ENCODE measurements at places on chromosomes 1 and 21.

DNA sequence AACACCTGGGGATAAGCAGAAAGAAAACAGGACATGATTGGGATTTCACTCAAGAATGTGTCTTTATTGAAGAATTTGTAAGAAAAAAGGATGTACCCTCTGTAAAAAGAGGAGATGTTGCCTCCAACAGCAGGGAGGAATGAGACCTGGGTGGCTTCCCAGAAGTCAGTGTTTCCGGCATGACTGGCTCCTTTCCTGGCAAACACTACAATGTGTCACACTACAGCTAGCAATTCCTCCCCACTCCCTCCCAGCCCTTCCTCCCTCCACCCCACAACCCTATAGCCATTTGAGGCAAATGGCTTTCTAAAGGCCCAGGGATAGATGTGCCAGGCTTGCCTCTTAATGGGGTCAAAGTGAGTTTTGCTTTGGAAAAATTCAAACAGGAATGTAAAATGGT, 11.5 kb upstream of the COL8A2 start:
- peaks cover 7% of the 10 kb centered on the region for H3K36me3 ChIP-seq
- DNase-seq = no peak
- H3K27me3 ChIP-seq = no peaks in the 10 kb centered on the region
- peak overlapping the region; percentile 41 for H3K27ac ChIP-seq

DNA sequence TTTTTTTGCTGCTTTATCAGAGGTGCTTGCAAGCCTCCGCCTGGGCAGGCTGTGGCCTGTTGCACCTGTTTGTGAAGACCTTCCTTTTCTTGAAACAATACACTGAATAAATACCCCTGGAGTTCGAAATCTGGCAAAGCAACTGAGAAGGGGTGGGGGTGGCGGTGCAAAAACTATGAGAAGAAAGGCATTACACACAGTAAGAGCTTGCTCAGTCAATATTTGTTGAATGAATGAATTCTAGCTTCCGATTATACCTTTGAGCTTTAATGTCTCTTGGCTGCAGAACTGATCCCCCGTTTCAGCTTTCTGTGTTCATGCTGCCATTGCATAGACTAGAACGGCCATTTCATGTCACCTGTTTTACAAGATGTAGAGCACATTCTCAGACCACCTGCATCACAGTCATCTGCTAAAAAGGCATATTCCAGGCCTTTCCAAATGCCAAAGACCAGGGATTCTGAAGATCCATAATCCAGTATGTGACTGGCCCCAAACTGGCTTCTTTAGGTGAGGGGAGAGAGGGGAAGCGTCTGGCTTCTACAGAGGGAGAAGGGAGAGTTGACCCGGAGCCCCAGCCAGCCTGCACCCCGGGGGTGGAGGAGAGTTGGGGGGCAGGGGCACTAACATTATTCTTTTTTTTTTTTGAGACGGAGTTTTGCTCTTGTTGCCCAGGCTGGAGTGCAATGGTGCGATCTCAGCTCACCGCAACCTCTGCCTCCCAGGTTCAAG, 111.5 kb downstream of the ETS2 start:
- H3K27me3 ChIP-seq = peaks cover 12% of the 10 kb centered on the region
- H3K4me3 ChIP-seq = no peak overlapping the region
- H3K36me3 ChIP-seq = no peaks in the 10 kb centered on the region
- DNase-seq = no peak
- H3K27ac ChIP-seq = no peak overlapping the region

GRCh38 chr1:99531578-99532275, 114.2 kb upstream of the PALMD start:
- H3K36me3 ChIP-seq = no peaks in the 10 kb centered on the region
- H3K4me1 ChIP-seq = no peaks in the 10 kb centered on the region
- no peak overlapping the region for H3K27ac ChIP-seq

GRCh38 chr1:24683713-24684162, 40.6 kb downstream of the SRRM1 start:
- H3K36me3 ChIP-seq = no peaks in the 10 kb centered on the region
- DNase-seq = no peak
- H3K27me3 ChIP-seq = no peaks in the 10 kb centered on the region

GRCh38 chr21:14850394-14850793, 214.4 kb downstream of the NRIP1 start:
- no peak overlapping the region for H3K27ac ChIP-seq
- peaks cover 1% of the 10 kb centered on the region for H3K36me3 ChIP-seq
- DNase-seq = no peak
- H3K27me3 ChIP-seq = no peaks in the 10 kb centered on the region
- H3K4me3 ChIP-seq = no peak overlapping the region

GRCh38 chr1:20265250-20265649, 25.4 kb upstream of the VWA5B1 start:
- H3K4me1 ChIP-seq = no peaks in the 10 kb centered on the region
- H3K4me3 ChIP-seq = no peak overlapping the region
- H3K36me3 ChIP-seq = no peaks in the 10 kb centered on the region
- DNase-seq = no peak
- H3K27ac ChIP-seq = no peak overlapping the region
- peaks cover 7% of the 10 kb centered on the region for H3K27me3 ChIP-seq

DNA sequence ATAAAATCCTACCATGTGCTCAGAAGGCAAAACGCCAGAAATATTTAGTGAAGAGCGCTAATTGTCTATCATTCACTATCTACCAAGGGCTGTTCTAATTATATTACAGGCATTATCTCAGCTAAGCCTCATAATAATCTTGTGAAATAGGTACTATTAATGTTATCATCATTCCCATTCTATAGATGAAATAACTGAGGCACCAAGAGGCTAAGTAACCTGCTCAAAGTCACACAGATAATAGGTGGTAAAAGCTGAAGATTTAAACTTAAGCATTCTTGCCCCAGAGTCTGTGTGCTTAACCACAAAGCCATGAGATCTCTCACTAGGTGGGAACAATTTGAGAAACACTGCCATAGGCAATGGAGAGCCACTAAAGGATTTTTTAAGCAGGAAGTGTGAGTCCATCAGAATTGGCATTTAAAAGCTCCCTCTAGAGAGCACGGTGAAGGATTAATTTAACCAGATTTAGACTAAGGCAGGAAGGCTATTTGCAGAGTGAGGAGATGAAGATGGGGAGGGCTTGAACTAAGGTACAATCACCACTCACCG, 1.7 kb upstream of the SMAP2 start:
- H3K4me1 ChIP-seq = peaks cover 25% of the 10 kb centered on the region
- H3K27me3 ChIP-seq = no peaks in the 10 kb centered on the region
- no peak overlapping the region for H3K4me3 ChIP-seq
- no peak overlapping the region for H3K27ac ChIP-seq
- H3K36me3 ChIP-seq = peaks cover 22% of the 10 kb centered on the region
- no peak for DNase-seq

DNA sequence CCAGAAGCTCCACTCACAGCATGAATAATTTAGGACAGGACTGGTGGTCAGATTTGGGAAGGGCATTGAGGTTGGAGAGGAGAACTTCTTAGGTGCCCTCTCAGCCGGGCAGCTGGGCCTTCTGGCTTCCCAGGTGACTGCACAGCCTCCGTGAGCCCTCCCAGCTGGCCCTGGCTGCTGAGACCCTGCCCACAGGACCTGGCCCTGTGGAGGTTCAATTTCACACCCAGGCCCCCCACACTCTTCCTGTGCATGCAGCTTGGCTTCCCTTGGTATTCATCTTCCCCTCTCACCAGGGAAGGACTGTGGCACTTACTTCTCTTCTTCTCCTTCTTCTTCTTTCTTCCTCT, 50.6 kb downstream of the NDUFS5 start:
- peaks cover 10% of the 10 kb centered on the region for H3K27me3 ChIP-seq
- H3K27ac ChIP-seq = no peak overlapping the region
- H3K4me3 ChIP-seq = no peak overlapping the region
- H3K36me3 ChIP-seq = no peaks in the 10 kb centered on the region
- H3K4me1 ChIP-seq = peaks cover 2% of the 10 kb centered on the region

- no peak overlapping the region for H3K4me3 ChIP-seq
- H3K36me3 ChIP-seq = no peaks in the 10 kb centered on the region
- H3K4me1 ChIP-seq = no peaks in the 10 kb centered on the region
Measured at GRCh38 chr21:29751473-29752185, 188.2 kb downstream of the GRIK1 start.

- no peak for DNase-seq
- H3K4me1 ChIP-seq = peaks cover 49% of the 10 kb centered on the region
- no peak overlapping the region for H3K4me3 ChIP-seq
- no peak overlapping the region for H3K27ac ChIP-seq
- no peaks in the 10 kb centered on the region for H3K27me3 ChIP-seq
- H3K36me3 ChIP-seq = no peaks in the 10 kb centered on the region
Measured at GRCh38 chr1:116261227-116261626, 111.8 kb upstream of the ATP1A1 start.

DNA sequence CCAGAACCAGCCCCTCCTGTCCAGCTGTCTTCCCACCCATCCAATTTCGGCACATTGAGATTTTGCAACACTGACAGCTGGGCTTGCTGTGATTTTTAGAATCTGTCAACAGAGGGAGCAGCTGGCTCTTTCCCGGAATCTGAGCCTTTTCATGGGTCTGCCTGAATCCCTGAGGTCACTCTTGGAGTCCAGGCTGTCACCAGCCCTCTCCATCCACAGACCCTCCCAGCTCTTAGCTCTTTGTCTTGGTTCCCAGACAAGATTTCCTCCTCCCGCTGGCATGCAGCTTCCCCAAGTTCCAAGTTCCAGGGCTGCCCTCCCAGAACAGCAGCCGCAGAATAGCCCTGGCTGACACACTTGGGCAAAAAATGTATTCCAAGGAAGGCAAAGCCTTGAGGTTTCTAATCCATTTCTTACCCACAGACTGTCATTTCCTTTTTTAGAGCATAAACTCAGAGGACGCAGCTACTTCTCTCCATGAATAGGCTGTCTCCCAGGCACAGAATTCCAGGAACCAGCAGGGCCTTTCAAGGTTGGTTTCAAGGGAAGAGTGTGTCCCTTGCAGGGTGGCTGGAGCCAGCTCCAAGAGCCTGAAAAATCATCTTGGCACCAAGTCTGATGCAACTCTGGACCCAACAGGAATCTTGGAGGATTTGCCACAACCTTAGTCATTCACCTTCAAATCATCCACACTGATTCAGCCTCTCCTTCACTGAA, 7.1 kb upstream of the TMEM61 start:
- peaks cover 27% of the 10 kb centered on the region for H3K27me3 ChIP-seq
- peaks cover 5% of the 10 kb centered on the region for H3K4me1 ChIP-seq
- no peak for DNase-seq
- no peak overlapping the region for H3K27ac ChIP-seq
- no peaks in the 10 kb centered on the region for H3K36me3 ChIP-seq
- no peak overlapping the region for H3K4me3 ChIP-seq

DNA sequence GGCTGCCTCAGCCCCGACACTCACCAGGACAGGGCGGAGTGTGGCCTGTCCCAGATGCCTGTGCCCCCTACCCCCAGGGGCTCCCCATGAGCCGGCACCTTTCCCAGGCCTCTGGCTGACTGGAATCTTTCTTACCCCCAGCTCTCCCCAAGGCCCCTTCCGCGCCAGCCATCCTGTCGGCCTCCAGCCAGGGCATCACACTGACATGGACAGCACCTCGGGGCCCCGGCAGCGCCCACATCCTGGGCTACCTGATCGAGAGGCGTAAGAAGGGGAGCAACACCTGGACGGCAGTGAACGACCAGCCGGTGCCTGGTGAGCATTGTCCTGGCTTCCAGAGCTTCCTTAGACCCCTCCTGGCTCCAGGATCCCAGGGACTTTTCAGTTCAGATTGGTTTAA, 26.5 kb downstream of the IGFN1 start:
- DNase-seq = no peak
- no peaks in the 10 kb centered on the region for H3K36me3 ChIP-seq
- no peak overlapping the region for H3K4me3 ChIP-seq
- H3K4me1 ChIP-seq = no peaks in the 10 kb centered on the region
- no peaks in the 10 kb centered on the region for H3K27me3 ChIP-seq

Data from activated CD8-positive, alpha-beta T cell treated with anti-CD3 and anti-CD28 coated beads for 36 hours (primary cell).